ENCODE measurements at places on chromosomes 11 and 22.

GRCh38 chr11:73597336-73597955 lies 466 bp downstream of the FAM168A start:
- peak overlapping the region; percentile 93 for H3K4me3 ChIP-seq
- peaks cover 7% of the 10 kb centered on the region for H3K4me1 ChIP-seq
- no peaks in the 10 kb centered on the region for H3K27me3 ChIP-seq
- no peaks in the 10 kb centered on the region for H3K36me3 ChIP-seq
- peak overlapping the region; percentile 72 for H3K27ac ChIP-seq

DNA sequence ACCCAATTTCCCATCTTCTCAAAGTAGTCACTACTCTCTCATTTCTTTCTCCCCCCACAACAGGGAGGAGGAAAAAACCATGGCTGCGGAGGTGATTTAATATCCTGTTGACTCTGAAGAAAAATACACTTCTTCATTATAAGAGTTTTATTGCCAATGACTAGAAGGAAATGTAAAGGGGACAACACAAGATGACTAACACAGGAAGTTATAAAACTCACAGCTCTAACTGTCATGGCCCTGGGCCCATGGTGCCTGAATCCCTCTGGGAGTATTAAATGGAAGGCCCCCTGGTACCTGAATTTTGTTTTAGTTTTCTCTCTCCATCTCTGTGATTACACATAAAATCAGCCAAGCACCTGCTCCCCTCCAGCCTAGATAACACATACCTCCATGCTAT lies 352.8 kb upstream of the FAT3 start:
- H3K27ac ChIP-seq = no peak overlapping the region
- DNase-seq = peak; percentile 5
- no peaks in the 10 kb centered on the region for H3K27me3 ChIP-seq
- no peaks in the 10 kb centered on the region for H3K36me3 ChIP-seq
- no peak overlapping the region for H3K4me3 ChIP-seq
- H3K4me1 ChIP-seq = peaks cover 2% of the 10 kb centered on the region

DNA sequence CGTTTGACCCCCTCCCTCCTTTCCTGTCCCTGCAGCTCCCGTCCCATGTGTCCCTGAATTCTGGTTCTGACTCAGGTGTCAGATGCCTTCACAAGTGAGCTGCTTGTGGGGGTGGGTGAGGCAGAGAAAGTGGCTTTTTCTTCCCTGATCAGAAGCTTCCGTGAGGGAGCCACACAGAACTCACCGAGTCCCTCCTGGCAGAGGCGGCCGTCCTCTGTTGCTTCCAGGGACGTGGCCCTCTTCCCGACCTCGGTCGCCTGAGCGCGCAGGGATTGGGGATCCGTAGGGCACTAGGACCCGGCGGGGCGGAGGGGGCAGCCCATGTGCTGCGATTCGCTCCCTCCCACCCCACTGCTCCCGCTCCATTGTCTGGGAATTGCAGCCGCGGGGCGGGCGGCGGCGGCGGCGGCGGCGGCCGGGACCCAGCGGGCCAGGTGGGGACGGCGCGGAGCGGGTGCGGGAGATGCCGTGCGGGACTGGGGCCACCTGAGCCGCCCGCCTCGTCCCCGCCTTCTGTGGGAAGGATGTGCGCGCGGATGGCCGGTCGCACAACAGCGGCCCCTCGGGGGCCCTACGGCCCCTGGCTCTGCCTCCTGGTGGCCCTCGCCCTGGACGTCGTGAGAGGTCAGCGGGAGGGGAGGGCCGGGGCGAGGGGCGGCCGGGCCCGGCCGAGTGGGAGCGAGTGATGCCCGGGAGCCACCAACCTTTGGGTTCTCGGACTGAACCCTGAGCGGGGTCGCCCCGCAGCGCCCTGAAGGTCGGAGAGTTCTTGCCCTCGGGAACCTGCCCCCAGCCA lies at the start of gene TMEM132A:
Gene TMEM132A (plus strand): TSS at position 351 of the 796 bp plus-strand sequence. CDS start 174 bp downstream, at position 525.
- H3K36me3 ChIP-seq = peaks cover 11% of the 10 kb centered on the region
- DNase-seq = peak; percentile 86
- no peak within 1 kb of the TSS for H3K27ac ChIP-seq
- peak within 1 kb of the TSS; percentile 55 for H3K4me3 ChIP-seq

GRCh38 chr22:22871536-22872278 lies 15.9 kb upstream of the IGLL5 start:
- no peaks in the 10 kb centered on the region for H3K27me3 ChIP-seq
- H3K4me1 ChIP-seq = no peaks in the 10 kb centered on the region

GRCh38 chr11:75100314-75100713 lies 3.6 kb upstream of the OR2AT4 start:
- H3K27me3 ChIP-seq = no peaks in the 10 kb centered on the region
- no peak overlapping the region for H3K27ac ChIP-seq
- H3K4me3 ChIP-seq = no peak overlapping the region
- H3K36me3 ChIP-seq = no peaks in the 10 kb centered on the region

- no peak overlapping the region for H3K4me3 ChIP-seq
- no peak for DNase-seq
- no peaks in the 10 kb centered on the region for H3K4me1 ChIP-seq
- H3K27me3 ChIP-seq = no peaks in the 10 kb centered on the region
- no peaks in the 10 kb centered on the region for H3K36me3 ChIP-seq
- H3K27ac ChIP-seq = no peak overlapping the region
These were observed 10.0 kb downstream of the MEI1 start for GRCh38 chr22:41709341-41709740.

- no peak overlapping the region for H3K27ac ChIP-seq
- no peaks in the 10 kb centered on the region for H3K4me1 ChIP-seq
- no peaks in the 10 kb centered on the region for H3K27me3 ChIP-seq
- no peaks in the 10 kb centered on the region for H3K36me3 ChIP-seq
- no peak for DNase-seq
- no peak overlapping the region for H3K4me3 ChIP-seq
These were observed 394.5 kb upstream of the KIRREL3 start for GRCh38 chr11:127395034-127395433.

DNA sequence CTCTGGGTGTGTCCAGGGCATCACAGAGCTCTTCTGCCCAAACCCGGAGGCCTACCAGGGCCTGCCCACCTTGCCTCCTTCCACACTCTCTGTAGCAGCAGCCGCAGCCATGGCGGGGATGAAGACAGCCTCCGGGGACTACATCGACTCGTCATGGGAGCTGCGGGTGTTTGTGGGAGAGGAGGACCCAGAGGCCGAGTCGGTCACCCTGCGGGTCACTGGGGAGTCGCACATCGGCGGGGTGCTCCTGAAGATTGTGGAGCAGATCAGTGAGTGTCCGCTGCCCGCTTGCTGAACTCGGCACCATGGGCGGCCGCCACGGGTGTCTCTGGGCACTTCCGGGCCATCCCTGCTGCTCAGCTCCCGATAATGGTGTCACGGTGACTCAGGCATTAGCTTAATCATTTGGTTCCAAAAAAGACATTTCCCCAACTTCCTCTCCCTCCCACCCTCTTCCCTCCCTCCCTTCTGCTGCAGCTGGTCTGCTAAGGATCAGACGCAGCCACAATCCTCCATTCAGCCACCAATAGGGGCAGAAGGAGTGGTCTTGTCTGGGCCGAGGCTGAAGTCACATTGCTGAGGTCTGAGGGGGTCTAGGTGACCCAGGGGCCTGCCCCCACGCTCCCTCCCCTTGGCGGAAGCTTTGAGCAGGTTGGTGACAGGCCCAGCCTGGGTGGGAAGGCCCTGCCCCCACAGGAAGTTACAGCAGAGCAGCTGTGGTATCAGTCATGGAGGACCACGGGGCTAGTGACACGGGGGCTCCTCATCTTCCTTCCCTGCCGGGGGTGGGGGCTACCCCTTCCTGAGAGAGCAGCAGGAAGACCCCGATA lies 950 bp downstream of the FERMT3 start:
- H3K36me3 ChIP-seq = peaks cover 2% of the 10 kb centered on the region
- no peaks in the 10 kb centered on the region for H3K4me1 ChIP-seq
- DNase-seq = peak; percentile 50
- no peaks in the 10 kb centered on the region for H3K27me3 ChIP-seq
- H3K27ac ChIP-seq = peak overlapping the region; percentile 71

DNA sequence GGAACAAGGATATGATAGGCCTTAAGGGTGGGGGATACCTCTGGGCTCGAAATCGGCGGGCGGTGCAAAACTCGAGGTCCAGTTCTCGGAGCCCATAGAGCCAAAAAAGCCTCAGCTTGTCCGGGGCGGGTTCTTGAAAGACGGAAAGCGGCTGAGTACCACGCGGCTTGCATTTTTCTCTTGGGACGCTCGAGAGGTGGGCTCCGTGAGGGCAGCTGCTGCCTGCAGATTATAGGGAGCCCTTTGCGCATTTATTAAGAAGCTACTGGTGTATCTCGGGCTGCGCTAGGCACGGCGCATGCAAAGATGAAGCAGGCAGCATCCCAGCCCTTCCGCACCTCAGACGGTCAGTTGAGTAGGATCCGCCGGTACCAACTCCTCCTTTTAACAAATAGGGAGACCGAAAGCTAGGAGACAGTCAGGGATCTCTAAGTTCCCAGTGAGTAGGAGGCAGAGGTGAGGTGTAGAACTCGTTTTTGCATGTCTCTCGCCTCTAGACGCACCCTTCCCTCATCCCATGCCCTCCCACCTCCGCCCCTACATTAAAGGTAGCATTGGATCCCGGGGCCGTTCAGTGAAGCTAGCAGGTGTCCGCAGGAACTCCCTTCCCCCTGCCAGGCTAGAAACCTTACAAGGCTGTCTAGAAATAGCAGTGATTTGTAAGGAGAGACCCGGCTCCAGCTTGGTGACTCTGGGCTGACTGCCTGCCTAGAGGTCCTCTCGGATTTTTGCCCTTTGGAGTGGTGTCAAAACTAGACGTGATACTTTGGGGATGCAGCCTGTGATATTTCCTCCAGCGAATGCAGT lies 768 bp downstream of the LDHA start:
- H3K4me1 ChIP-seq = peaks cover 4% of the 10 kb centered on the region
- peaks cover 22% of the 10 kb centered on the region for H3K36me3 ChIP-seq
- H3K4me3 ChIP-seq = peak overlapping the region; percentile 80

DNA sequence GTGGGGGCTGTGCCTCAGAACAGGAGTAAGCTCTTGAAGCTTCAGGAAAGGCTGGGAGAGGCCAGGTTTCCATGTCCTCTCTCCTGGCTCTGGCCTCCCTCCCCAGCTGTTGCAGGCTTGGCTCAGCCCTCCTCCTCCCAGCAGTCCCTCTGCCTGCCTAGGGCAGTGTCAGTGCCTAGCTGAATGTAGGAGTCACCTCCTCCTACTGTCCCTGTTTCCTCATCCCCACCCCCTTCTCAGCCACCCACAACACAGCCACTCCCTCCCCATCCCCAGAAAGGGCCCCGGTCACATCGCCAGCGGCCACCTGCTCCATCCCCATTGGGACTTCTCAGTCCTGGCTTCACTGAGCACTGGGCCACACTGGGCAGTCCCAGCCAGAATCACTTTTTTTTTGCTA lies 2.9 kb upstream of the FBLN1 start:
- no peaks in the 10 kb centered on the region for H3K36me3 ChIP-seq
- peaks cover 7% of the 10 kb centered on the region for H3K27me3 ChIP-seq
- no peak for DNase-seq
- no peak overlapping the region for H3K4me3 ChIP-seq

DNA sequence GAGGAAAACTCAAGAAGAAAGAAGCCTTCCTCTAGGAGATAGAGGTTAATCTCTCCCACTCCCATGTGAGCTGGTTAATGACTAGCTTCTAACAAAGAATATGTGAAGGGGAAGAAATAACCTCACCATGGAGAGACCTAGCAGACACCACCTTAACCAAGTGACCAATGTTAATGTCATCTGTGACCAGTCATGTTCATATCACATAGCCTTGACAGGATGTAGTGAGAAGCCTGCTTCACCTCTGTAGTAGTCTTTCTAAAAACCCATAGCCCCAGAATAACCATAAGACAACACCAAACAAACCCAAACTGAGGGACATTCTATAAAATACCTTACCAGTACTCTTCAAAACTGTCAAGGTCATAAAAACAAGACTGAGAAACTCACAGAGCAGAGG lies 21.5 kb upstream of the POU2AF1 start:
- no peaks in the 10 kb centered on the region for H3K4me1 ChIP-seq
- H3K4me3 ChIP-seq = no peak overlapping the region
- no peak overlapping the region for H3K27ac ChIP-seq
- H3K36me3 ChIP-seq = no peaks in the 10 kb centered on the region
- H3K27me3 ChIP-seq = no peaks in the 10 kb centered on the region

DNA sequence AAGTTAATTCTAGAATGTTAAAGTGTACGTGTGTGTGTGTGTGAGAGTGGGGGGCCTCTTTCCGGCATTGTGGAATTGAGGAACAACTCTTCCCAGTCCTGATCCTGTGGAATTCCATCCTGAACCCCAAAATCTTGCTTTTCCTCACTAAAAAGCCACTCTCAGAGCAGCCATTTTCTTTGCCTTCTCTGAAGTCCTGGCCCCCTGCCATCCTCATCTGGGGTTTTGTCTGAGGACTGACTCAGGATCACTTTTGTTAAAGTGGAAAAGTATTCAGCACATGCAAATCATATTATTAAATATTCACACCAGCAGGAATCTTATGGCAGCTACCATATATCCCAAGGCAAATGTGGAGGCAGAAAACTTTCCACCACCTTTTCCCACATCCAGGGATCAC lies 3.8 kb downstream of the SCN4B start:
- peaks cover 9% of the 10 kb centered on the region for H3K27me3 ChIP-seq
- H3K4me1 ChIP-seq = peaks cover 16% of the 10 kb centered on the region
- H3K27ac ChIP-seq = no peak overlapping the region
- no peak overlapping the region for H3K4me3 ChIP-seq
- no peaks in the 10 kb centered on the region for H3K36me3 ChIP-seq

GRCh38 chr11:68976095-68976494 lies 4.7 kb downstream of the MRGPRD start:
- H3K4me1 ChIP-seq = no peaks in the 10 kb centered on the region
- DNase-seq = no peak

- H3K36me3 ChIP-seq = no peaks in the 10 kb centered on the region
- H3K4me3 ChIP-seq = no peak overlapping the region
- no peak overlapping the region for H3K27ac ChIP-seq
These were observed 20.4 kb downstream of the OR56B4 start for GRCh38 chr11:6127881-6128280.

DNA sequence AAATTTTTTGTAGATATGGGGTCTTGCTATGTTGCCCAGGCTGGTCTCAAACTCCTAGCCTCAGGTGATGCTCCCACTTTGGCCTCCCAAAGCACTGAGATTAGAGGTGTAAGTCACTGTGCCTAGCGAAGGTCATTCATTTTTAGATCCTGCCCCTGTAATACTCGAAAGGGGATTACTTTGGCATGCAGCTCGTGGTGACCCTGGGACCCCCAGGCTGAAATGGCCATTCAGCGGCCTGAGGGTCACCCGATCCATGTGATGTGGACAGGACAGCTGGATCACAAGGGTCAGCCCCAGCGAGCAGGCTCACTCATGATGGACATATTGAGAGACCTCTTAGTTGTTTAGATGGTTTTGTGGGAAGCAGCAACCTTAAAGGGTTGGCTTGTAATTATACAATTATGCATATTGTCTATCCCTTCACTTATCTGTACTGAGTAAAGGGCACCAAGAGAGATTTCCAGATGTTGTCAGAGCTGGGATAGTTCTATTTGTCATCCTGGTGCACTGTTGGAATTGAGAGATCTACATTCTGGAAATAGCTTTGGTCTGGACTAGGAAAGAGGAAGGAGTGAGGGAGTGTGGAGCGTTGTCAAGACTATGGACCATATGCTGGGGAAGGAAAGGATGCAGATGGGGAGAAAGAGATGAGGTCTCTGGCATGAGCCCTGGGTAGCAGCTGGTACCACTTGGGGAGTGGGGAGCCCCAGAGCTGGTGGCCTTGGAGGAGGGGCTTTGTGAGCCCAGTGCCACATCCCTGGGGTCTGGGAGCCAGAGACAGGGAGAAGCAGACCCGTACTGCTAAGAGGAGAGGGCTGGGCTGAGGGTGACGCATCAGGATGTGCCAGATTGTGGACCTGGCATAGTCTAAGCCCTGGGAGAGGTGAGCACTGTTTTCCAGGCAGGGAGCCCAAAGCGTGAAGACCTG lies 15.5 kb downstream of the RHBDD3 start:
- no peak overlapping the region for H3K4me3 ChIP-seq
- DNase-seq = no peak
- H3K27ac ChIP-seq = no peak overlapping the region
- no peaks in the 10 kb centered on the region for H3K27me3 ChIP-seq

GRCh38 chr11:10762185-10762584 lies 11.1 kb downstream of the CTR9 start:
- no peak for DNase-seq
- H3K27me3 ChIP-seq = no peaks in the 10 kb centered on the region
- H3K4me3 ChIP-seq = no peak overlapping the region
- no peak overlapping the region for H3K27ac ChIP-seq
